HepG2 (cell line): ENCODE measurements at places on chromosomes 7 and 10. TPM values are rescaled to one million over a fixed set of nuclear protein-coding genes. Genes with fewer than 3 reads are reported as not detected.

HOXA6 gene
- total RNA-seq, result 0.95 and 1.3 TPM in 2 replicates

FOXP2 gene
- total RNA-seq, result 0.04 TPM in 1 of 2 replicates, not detected in the other

GRCh38 chr7:151679881-151680612, 160.4 kb upstream of the RHEB start:
- H3K36me3 ChIP-seq, result no peaks in the 10 kb centered on the region
- no peak overlapping the region for H3K27ac ChIP-seq
- no peaks in the 10 kb centered on the region for H3K27me3 ChIP-seq
- no peaks in the 10 kb centered on the region for H3K4me1 ChIP-seq
- DNase-seq, result no peak
- H3K4me3 ChIP-seq, result no peak overlapping the region

PDIA4 gene
- 171 and 402 TPM in 2 replicates for total RNA-seq

- H3K36me3 ChIP-seq, result no peaks in the 10 kb centered on the region; the same call in 1 of the 2 replicates
- no peak overlapping the region for H3K4me3 ChIP-seq
- peak overlapping the region; percentile 44 for H3K27ac ChIP-seq
Observed at GRCh38 chr7:99083068-99083651, 60.7 kb downstream of the SMURF1 start.

DNA sequence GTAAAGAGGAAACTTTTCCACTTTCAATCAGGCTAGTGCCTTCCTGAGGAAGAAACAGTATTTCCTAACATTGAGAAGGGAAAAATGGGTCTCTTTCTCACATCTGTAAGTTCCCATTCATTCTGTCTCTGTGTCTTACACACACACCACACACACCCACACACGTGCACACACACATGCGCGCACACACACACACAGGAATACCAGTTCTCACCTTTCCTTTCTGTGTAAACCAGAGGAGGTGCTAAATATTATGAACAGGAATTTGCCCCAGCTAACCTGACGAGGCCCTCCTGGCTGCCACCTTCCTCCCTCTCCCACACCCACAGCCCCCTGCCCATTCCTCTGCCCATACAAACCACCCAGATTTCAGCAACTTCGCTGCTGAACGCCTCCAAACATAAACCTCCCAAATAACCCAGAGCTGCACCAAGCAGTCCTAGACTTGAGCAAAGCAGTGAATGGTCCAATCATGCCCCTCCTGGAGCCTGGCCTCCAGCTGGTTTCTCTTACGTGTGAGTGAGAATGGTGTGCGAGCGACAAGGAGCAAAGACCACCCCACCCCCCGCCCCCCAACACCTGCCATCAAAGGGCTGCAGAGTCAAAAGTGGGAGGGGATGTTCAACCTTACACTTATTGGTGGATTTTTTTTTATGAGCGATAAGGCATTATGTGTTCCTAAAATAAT, 190.5 kb downstream of the HECW1 start:
- H3K4me1 ChIP-seq, result peaks cover 26% of the 10 kb centered on the region
- DNase-seq, result no peak
- H3K36me3 ChIP-seq, result no peaks in the 10 kb centered on the region
- no peak overlapping the region for H3K4me3 ChIP-seq

JMJD1C gene
- 42.7 and 51.4 TPM in 2 replicates for total RNA-seq

GRCh38 chr7:134021836-134022235, 105.3 kb upstream of the LRGUK start:
- DNase-seq, result no peak
- H3K4me3 ChIP-seq, result no peak overlapping the region
- H3K36me3 ChIP-seq, result no peaks in the 10 kb centered on the region
- H3K4me1 ChIP-seq, result peaks cover 6% of the 10 kb centered on the region

- no peak within 1 kb of the TSS for H3K4me3 ChIP-seq
- no peak within 1 kb of the TSS for H3K27ac ChIP-seq
- H3K4me1 ChIP-seq, result no peaks in the 10 kb centered on the region
- DNase-seq, result no peak
- no peaks in the 10 kb centered on the region for H3K36me3 ChIP-seq
- no peaks in the 10 kb centered on the region for H3K27me3 ChIP-seq
Observed at GRCh38 chr7:37848297-37848696, at the start of gene NME8. TSS of gene NME8 (plus strand) at chr7:37848597. CDS start at chr7:37850267, 1,670 bp downstream.

KCNIP2 gene
- 0.42 TPM in 1 of 2 replicates, not detected in the other for total RNA-seq

- H3K36me3 ChIP-seq, result no peaks in the 10 kb centered on the region
- DNase-seq, result peak; percentile 15
- H3K4me1 ChIP-seq, result no peaks in the 10 kb centered on the region
- H3K4me3 ChIP-seq, result no peak overlapping the region
- H3K27me3 ChIP-seq, result no peaks in the 10 kb centered on the region
Observed at GRCh38 chr7:34596887-34597286, 61.1 kb upstream of the NPSR1 start.

DNA sequence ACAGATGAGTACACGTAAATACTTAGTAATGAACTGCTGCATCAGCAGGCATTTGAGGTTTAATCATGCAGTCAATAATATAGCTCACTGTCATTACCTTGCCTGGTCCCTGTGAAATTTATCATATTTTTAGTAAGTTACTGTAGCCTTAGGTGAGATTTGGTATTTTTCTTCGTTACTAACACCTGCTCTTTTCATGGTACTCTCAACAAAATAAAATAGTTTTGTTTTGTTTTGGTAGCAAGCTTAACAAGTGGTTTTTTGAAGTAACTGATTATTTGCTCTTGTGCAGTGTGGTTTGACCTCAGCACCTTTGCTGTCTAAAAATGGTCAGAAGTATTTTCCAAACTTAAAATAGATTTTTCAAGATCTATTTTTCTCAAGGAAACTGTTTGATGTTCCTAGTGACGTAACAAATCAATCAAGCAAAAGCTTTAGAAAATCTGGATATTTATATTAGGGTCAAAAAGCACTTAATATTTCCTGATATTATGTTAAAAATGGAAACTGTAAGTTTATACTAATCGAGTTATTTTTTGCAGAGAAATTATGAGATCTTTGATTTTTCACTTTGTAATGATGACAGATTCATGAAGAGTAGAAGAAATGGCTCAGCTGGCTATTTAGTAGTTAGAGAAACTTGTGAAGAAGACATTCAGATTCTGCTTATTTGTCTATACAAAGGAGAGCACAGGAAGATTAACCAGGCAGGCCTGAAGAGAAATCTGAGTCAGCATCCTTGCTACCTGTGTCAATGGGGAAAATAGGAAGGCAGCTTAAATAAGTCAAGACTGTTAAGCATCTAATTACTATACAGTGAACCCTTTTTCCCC, 21.0 kb upstream of the RPA3 start:
- H3K4me3 ChIP-seq, result no peak overlapping the region
- H3K27ac ChIP-seq, result no peak overlapping the region
- no peaks in the 10 kb centered on the region for H3K36me3 ChIP-seq
- peaks cover 26% of the 10 kb centered on the region for H3K4me1 ChIP-seq
- H3K27me3 ChIP-seq, result no peaks in the 10 kb centered on the region

DNA sequence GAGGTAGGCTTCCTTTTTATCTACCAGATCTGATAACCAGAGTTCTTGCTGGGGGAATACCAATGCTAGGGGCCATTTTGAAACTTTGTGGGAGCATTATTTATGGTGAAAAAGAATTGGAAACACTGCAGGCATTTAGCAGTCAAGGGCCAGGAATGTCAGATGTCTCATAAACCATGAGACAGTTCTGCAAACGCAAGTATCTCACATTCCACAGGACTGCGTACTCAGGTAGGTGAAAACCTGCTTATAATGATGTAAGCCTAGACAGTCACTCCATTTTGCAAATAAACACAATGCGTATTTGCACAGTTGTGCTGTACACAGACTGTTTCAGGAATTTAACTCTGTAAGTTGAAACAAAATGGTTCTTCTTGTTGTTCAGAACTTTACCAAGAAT, 33.9 kb downstream of the ECHDC3 start:
- no peak overlapping the region for H3K4me3 ChIP-seq
- no peaks in the 10 kb centered on the region for H3K36me3 ChIP-seq
- DNase-seq, result no peak
- peaks cover 6% of the 10 kb centered on the region; the same call in 1 of the 2 replicates for H3K4me1 ChIP-seq

DNA sequence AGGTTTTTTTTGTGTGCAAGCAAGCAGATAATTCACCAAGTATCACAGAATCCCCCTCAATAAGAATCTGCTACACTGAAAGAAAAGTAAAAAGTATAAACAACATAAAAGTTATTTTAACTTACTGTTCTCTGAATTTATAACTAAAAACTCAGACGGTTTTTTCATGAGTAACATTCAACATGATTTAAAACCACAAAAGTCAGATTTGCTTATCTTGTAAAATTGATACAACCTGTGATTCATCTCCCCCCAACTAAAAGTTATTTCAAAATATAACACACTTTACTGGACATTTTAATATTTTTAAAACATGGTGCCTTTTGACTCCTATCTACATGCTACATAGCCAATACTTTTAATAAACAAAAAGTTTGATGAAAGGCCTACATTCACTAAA, 32.8 kb downstream of the TSPAN12 start:
- no peak overlapping the region for H3K4me3 ChIP-seq
- no peak for DNase-seq
- no peaks in the 10 kb centered on the region for H3K27me3 ChIP-seq
- H3K27ac ChIP-seq, result no peak overlapping the region
- H3K36me3 ChIP-seq, result no peaks in the 10 kb centered on the region

GRCh38 chr10:132740588-132740987, 45.4 kb downstream of the NKX6-2 start:
- H3K27me3 ChIP-seq, result no peaks in the 10 kb centered on the region
- no peaks in the 10 kb centered on the region for H3K36me3 ChIP-seq
- no peak for DNase-seq
- no peak overlapping the region for H3K4me3 ChIP-seq

DNA sequence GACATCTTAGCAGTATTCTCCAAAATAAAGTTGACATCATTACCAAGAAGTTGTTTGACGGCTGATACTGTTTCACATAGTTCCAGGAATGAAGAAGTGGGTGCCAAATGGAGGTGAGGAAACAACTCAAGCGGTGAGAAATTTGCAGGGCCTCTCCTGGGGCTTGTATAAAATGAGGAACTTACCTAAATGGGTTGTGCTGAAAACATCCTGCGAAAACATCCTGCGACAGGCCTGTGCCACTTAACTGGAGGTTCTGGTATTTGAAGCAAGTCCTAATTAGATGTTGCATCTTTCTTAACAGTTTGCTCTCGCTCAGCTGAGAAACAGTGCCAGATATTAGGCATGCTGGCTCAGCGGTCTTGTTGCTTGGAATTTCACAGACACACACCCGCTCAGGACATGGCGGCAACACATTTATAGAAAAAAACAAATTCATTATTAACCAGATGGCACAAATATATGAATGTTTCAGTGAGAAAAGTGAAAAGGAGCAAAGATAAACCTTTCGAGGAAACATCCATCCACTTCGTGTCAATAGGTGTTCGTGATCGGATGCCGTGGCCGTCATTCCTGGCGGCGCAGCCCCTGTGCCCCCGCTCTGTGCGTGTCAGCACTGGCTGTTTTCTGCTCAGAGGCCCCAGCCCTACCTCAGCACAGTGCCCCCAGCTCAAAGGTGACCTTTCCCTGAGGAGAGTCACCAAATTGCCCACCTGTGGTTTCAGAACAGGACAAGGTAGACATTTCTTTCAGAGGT, 48.1 kb downstream of the CDC123 start:
- peaks cover 24% of the 10 kb centered on the region for H3K36me3 ChIP-seq
- peaks cover 4% of the 10 kb centered on the region for H3K4me1 ChIP-seq
- no peak overlapping the region for H3K4me3 ChIP-seq
- DNase-seq, result no peak
- no peaks in the 10 kb centered on the region for H3K27me3 ChIP-seq

DNA sequence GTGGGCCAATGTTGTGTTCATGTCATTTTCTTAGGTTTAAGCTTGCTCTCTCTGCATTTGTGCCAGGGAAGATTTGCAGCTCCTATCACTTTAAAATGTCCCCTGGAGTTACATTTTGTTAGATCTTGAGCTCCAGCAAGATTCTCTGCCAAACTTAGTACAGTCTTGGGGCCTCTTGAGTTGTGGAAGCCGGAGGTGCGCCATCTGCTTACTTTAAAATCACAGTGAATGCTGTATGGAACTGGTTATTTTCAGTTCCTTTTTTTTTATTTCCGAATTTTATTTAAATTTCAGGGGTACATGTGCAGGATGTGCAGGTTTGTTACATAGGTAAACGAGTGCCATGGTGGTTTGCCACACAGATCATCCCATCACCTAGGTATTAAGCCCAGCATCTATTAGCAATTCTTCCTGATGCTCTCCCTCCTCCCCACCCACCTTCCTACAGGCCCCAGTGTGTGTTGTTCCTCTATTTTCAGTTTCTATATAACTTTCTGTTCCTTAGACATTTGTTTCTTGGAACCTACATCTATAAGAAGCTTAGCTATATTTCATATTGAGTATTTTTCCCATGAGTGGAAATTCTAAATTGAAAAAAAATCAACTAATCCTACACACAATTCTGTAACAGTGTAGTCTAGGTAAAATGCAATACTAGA, 114.4 kb upstream of the CREB5 start:
- no peak for DNase-seq
- H3K27ac ChIP-seq, result no peak overlapping the region
- no peak overlapping the region for H3K4me3 ChIP-seq
- no peaks in the 10 kb centered on the region; the same call in 1 of the 2 replicates for H3K27me3 ChIP-seq

DNA sequence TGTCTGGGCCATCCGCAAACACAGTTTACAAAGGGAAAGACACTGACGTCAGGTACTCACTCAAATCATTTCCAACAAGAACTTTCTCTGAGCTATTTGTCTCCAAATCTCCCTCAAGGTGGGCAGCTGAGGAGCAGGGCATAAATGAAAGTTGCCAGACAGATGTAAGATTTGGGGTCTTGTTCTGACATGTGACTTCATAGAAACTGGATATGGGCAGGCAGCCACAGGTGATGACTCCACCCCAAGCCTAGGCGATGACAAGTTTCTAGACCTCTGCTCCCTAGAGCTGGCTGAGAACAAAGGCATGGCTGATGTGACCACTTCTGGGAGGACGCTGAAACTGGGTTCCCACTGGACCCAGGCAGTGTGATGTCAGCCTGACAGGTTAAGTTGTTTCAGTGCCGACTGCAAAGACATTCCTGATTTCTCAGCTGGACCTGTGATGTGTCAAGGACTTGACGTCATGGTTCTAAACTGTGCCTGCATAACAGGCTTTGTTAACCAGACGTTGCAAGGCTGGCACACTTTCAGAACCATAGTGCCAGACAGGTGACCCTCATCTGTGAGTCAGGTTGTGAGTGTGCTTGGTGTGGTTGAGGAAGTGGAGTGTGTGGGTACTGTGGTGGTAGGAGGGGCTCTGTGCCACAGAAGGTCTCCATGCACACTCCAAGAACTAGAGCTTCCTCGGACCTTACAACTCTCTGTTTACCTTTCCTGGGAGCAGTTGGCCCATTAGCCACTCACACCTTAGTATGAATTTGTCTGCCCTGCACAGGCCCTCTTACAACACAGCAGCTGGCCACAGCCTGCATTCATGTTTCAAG, 39.9 kb upstream of the EBF3 start:
- no peak for DNase-seq
- H3K27ac ChIP-seq, result no peak overlapping the region
- H3K4me1 ChIP-seq, result no peaks in the 10 kb centered on the region
- no peaks in the 10 kb centered on the region for H3K36me3 ChIP-seq
- H3K4me3 ChIP-seq, result no peak overlapping the region

DNA sequence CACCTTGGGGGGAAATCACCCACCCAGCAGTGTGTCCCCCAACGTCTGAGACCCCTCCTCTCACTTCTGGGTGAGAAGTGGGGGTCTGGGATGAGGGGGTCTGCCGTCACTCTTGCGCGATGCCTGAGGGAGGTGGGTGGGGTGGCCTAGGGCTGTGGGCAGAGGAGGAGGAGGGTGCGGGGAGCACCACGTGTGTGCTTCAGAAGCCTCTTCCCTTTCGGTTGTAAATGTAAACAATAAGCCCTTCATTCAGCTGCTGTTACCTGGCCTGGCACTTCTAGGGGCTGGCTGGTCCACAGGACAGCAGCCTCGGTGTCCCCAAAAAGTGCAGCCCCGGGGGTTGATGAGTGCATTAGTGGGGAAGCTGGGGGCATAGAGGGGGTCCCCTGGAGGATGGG, 1.3 kb downstream of the CLIP2 start:
- peaks cover 75% of the 10 kb centered on the region for H3K4me1 ChIP-seq
- H3K27me3 ChIP-seq, result no peaks in the 10 kb centered on the region
- H3K4me3 ChIP-seq, result peak overlapping the region; percentile 83
- H3K36me3 ChIP-seq, result no peaks in the 10 kb centered on the region
- no peak for DNase-seq
- H3K27ac ChIP-seq, result peak overlapping the region; percentile 31

CHAT gene
- not detected in 2 replicates for total RNA-seq
